ENCODE measurements at places on chromosomes 16 and 17. TPM values are rescaled to one million over a fixed set of nuclear protein-coding genes. Genes with fewer than 3 reads are reported as not detected.

The CDK5R1 gene
- total RNA-seq, result 22.5 TPM

The RASD1 gene
- 2.0 TPM for total RNA-seq

DNA sequence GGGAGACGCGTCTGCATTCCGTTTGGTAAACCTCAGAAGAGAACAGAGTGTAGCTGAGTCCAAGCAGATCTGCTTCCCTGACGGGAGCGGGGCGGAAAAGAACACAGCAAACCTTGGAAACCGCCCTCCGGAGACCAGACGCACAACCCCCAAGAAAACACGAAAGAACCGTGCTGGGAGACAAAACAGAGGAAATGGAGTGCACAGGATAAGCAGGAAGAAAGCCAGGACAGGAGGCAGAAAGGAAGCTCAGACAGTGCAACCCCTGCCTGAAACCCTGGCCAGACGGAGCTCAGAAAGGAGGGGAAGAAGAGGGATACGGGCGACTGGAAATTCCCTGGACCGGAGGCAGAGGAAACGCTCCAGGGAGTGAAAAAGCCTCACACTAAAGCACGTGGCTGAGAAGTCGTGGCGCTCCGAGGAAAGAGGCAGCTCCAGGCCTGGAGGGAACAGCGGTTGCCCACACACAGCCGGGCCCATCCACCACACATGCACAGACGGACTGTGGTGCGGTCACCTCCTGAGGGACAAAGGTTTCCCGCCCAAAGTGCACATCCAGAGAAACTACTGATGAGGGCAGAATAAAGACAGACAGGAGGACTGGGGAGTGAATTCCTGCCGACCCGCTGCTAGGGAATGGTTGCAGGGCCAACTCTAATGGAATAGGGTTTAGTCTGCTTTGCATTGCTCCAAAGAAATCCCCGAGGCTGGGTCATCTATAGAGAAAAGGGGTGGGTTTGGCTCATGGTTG is 10.2 kb downstream of the DPEP1 start:
- no peaks in the 10 kb centered on the region for H3K36me3 ChIP-seq
- H3K27ac ChIP-seq, result no peak overlapping the region
- no peak for DNase-seq
- no peaks in the 10 kb centered on the region for H3K27me3 ChIP-seq

- peaks cover 13% of the 10 kb centered on the region for H3K27me3 ChIP-seq
- H3K4me1 ChIP-seq, result peaks cover 17% of the 10 kb centered on the region
- DNase-seq, result peak; percentile 28
- H3K4me3 ChIP-seq, result no peak overlapping the region
- H3K27ac ChIP-seq, result no peak overlapping the region
These were observed 10.0 kb upstream of the CD300LD start for GRCh38 chr17:74601944-74602572.

DNA sequence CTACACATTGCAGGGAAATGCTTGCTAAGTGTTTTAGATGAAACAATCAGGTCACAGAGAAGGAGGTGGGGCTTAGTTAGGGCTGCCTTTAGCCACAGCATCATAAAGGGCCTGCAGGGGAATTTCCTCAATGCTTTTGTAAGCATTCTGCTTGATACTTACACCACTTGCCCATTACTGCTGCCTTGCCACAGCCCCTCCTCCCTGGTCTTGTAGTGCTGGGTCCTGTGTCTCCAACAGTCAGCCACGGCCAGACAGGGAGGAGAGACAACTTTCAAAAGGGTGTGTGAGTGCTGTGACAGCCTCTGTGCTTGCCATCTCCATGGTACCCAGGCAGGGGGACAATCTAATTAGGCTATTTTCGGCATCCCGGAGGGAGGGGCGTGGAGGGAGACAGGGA is 111.2 kb downstream of the SHISA9 start:
- no peaks in the 10 kb centered on the region for H3K27me3 ChIP-seq
- no peak overlapping the region for H3K27ac ChIP-seq
- H3K4me1 ChIP-seq, result no peaks in the 10 kb centered on the region
- no peak for DNase-seq
- H3K36me3 ChIP-seq, result no peaks in the 10 kb centered on the region
- H3K4me3 ChIP-seq, result no peak overlapping the region

- no peaks in the 10 kb centered on the region for H3K36me3 ChIP-seq
- H3K4me1 ChIP-seq, result no peaks in the 10 kb centered on the region
- H3K4me3 ChIP-seq, result no peak overlapping the region
- H3K27ac ChIP-seq, result no peak overlapping the region
- H3K27me3 ChIP-seq, result no peaks in the 10 kb centered on the region
- DNase-seq, result no peak
These were observed 24.9 kb upstream of the ADAMTS18 start for GRCh38 chr16:77459534-77460254.

DNA sequence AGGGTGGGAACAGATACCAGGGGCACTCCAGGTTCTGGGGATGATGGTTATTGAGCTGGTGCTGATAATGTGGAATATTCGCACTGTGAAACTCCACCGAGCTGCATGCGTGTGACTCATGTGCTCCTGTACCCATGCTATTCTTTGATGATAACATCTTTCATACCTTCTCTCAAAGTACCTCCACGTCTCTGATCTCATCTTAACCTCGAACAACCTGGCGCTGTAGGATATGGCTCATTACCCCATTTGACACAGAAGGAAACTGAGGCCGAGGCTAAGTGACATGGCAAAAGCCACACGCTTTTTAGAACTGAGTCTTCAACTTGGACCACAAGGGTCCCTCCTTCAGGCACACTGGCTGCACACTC is 30.2 kb upstream of the MRPS23 start:
- peaks cover 8% of the 10 kb centered on the region for H3K4me1 ChIP-seq
- no peak for DNase-seq
- H3K27ac ChIP-seq, result no peak overlapping the region
- H3K4me3 ChIP-seq, result no peak overlapping the region
- H3K27me3 ChIP-seq, result peaks cover 2% of the 10 kb centered on the region

DNA sequence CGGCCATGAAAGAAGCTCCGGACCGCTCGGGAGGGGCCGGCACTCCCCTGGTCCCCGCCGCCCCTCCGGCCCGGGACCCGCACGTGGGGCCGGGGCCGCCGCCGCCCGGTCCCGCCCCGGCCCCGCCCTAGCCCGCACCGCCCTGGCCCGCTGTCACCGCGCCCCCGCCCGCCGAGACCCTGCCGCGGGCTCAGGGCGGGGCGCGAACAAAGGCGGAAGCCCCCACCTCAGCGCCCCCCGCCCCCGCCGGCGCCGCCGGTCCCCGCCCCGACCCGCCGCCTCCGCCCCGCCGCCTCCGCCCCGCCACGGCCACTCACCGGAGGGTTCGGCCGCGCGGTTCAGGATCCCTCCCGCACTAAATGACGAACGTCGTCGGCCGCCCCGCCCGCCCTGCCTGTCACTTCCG is at the start of gene ARHGDIA:
ARHGDIA (minus strand) TSS at position 357 of the 406 bp plus-strand sequence. CDS start 1,407 bp downstream, outside the sequence.
- H3K36me3 ChIP-seq, result peaks cover 32% of the 10 kb centered on the region
- peak within 1 kb of the TSS; percentile 98 for H3K27ac ChIP-seq
- peaks cover 62% of the 10 kb centered on the region for H3K4me1 ChIP-seq
- no peak for DNase-seq
- no peaks in the 10 kb centered on the region for H3K27me3 ChIP-seq

Measured in CD4-positive, alpha-beta T cell (primary cell).